ENCODE measurements at places on chromosomes 6 and 20.
A peak's percentile ranks its signal among the peaks of the same experiment; 100 is the strongest.

GRCh38 chr6:141077355-141078333 is 1055.1 kb upstream of the GJE1 start:
- DNase-seq, result peak; percentile 28

DNA sequence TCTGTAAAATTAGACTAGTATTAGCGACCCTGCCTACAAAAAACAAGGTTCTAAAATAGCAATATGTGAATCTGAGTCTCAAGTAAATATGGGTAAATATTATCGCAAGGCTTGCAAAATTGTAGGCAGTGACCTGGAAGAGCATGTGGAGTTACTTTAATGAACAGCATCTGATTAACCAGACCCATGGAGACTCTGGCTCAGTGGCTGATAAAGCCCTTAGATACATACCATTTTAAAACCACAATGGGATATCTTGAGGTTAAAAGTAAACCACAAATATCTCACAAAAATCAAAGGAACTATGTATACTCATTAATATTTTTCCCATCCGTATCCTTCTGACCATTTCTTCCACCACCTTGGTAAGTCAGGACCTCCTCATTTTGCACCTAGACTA is 187.0 kb downstream of the MTFR2 start:
- no peak for DNase-seq

DNA sequence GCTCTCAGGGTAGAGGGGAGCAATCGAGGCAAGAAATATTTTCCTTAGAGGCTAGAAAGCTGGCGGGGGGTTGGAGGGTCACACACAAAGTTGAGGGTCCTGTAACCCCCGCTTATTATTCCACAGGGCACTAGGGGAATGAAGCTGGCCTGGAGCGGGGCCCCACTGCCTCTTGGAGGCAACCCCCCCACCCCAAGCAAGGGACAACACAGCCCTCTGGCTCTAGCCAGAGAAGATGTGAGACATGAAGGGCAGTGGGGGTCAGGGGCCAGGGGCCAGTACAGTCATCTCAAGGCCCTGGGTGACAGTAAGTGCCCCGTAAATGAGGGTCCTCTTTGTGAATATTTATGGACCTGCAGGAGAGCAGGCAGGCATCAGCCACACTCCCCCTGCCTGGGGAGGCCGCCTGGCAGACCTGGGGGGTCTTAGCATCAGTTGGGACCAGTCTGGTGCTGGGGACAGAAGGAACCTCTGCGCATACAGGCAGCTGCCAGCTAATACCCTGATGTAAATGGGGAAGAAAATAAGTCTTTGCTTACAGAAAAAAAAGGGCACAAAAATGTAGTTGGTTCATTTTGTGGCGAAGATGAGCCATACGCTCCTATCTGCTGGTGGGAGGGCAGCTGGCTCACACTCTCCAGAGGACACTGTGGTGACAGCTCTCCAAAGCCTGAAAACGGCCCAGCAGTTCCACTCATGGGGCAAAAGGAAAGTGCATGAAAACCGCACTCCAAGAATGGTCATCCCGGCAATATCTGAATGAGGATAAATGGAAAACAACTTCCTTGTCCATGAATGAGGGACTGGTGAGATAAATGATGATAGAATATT is 21.9 kb downstream of the SPATA2 start:
- no peak for DNase-seq

- DNase-seq, result no peak
Measured at GRCh38 chr6:25413207-25413905, 134.2 kb downstream of the CARMIL1 start.

- DNase-seq, result no peak
Measured at GRCh38 chr6:108667993-108668392, 107.3 kb downstream of the FOXO3 start.
